ENCODE measurements at places on chromosomes 3 and 15.

GRCh38 chr3:19559724-19560442 is 374.1 kb downstream of the EFHB start:
- no peak for DNase-seq

GRCh38 chr3:54372232-54372631 is 249.9 kb downstream of the CACNA2D3 start:
- no peak for DNase-seq

GRCh38 chr15:86135041-86135440 is 55.4 kb downstream of the AGBL1 start:
- DNase-seq: no peak

DNA sequence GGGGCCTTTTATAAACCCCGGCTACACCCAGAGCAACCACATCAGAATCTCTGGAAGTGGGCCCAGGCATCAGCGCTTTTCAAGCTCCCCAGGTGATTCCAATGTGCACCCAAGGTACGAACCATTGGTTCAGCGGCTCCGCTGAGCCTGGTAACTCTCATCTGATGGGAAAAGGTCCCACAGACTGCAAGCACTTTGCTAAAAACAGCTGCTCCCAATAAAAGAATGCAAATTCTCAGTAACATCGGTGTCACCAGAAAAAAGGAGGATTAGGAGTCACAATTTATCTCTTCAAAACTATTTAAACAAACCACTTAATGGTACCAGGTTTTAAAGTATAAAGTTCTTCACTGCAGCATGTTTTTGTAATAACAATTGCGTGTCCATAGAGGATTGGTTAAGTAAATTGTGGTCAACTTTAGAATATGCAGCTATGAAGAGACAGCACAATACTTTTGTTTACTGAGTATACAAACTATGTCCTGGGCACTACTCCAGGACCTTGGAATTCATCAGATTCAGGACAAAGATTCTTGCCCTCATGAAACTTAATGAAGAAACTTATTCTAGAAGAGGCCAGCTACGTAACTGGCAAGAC is 660.7 kb upstream of the ADAMTS9 start:
- peak; percentile 80 for DNase-seq

GRCh38 chr15:63833021-63833696 is 589 bp downstream of the HERC1 start:
- DNase-seq: peak; percentile 51

GRCh38 chr3:5110337-5110736 is 11.8 kb upstream of the ARL8B start:
- DNase-seq: no peak

- DNase-seq: no peak
These were observed 40.5 kb upstream of the FRMD4B start for GRCh38 chr3:69426291-69426966.

DNA sequence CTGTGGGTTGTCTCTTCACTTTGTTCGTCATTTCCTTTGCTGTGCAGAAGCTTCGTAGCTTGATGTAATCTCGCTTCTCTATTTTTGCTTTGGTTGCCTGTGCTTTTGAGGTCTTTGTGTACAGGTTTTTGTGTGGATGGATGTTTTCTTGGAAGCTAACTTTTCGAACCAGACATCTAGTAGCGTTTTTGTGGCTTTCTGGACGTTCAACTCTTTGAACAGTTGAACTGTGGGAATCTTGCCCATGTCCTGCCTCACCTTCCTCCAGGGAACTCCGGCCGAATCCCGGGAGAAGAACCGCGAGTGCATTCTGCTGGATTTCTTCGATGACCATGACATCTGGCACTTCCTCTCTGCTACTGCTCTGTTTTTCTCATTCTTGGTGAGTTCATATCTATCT is 70.6 kb downstream of the USF3 start:
- no peak for DNase-seq

GRCh38 chr15:76993114-76993725 is 1.7 kb upstream of the PSTPIP1 start:
- DNase-seq: no peak

DNA sequence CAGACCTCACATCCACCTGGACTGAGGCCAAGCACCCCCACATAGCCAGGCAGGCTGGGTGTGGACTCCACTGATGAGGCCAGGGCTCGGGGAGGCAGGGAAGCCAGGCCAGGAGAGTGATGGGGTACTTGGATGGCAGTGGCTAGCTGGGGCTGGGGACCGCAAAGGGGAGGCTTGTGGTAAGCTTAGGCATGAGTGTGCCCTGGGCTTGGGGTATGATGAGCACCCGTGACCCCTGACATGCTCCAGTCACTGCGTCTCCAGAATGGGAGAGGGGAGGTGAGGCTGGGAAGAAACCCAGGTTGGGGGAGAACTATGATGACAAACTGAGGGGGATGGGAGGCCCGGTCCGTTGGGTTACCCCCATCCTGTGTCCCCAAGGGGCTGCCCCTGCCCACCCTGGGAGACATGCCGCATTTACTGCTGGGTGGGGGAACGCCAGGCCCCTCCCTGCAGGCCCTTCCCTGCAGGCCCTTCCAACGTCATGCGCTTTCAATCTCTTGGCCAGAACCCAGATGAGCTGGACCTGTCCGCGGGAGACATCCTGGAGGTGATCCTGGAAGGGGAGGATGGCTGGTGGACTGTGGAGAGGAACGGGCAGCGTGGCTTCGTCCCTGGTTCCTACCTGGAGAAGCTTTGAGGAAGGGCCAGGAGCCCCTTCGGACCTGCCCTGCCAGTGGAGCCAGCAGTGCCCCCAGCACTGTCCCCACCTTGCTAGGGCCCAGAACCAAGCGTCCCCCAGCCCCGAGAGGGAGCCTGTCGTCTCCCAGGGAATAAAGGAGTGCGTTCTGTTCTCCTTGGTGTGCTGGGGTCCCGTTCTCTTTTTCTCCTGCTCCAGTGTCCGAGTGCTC is 34.1 kb downstream of the TSPAN3 start:
- DNase-seq: no peak

DNA sequence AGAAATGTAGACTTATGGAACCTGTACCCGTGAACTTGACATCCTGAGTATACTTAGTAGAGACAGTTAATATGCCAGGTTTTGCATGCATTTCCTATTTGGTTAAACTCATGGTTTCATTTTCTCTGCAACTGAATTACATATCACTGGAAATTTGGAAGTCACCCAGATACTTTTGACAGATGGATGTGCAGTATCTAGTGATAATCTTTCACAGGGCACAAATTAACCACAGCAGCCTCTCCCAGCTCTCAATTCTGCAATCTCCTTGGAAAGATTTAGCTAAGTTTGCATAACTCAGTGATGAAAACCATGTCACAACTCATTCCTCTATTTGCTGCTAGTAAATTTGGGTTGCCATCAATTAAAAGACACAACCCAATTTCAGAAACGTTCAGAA is 162.3 kb upstream of the TPM1 start:
- DNase-seq: no peak

DNA sequence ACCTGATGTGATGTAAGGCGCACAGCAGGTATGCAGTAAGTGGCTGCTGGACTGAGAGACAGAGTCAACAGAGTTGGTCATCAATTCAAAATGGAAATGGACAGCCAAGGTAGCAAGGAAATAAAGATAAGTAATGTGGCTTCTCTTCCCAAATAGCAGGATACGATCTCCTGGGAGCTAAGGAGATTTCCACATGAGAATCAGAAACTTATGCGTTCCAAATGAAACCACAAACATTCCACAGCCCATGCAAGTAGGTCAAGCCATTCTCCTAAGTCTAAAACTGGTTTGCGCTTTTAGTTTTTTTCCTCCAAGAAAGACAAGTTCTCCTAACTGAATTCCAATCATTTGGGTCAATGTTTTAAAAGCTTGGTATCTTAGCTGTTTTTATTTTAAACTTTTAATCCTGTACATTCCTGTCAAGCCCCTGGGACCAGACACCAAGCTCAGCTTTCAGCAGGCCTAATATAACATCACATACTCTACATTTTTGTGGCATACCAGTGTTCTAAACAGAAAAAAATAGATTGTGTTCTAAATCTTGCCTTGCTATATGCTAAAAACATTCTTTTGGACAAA is 73.7 kb upstream of the TSPAN3 start:
- peak; percentile 100 for DNase-seq

DNA sequence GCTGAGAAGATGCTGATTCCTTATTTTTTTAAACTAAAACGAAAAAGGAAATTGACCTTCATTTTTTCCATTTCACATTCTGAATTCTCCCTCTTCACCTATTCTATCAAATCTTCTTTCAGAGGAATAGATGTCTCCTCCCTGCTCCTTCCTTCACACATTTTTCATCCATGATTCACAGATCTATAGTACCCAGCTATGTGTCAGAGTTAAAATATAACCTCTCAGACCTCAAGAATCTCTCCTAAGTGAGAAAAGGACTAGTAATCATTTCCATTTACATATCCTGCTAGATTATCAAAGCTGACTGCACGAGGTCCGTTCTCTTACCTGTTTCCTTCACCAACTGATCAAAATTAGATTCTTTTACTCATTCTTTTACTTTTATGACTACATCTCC is 1297.6 kb upstream of the ALCAM start:
- peak; percentile 66 for DNase-seq

DNA sequence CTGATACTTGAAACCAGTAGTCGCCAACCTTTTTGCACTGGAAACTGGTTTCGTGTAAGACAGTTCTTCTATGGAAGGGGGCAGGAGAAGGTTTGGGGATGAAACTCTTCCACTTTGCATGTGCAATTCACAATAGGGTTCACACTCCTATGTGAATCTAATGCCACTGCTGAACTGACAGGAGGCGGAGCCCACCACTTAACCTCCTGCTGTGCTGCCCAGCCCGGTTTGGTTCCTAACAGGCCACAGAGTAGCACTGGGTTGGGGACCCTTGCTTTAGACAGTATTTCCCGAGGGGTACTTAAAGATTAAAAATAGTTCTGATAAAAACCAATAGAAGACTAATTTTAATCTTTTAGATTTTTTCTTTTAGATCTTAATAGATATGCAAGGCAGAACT is 11.1 kb downstream of the TFG start:
- DNase-seq: no peak

DNA sequence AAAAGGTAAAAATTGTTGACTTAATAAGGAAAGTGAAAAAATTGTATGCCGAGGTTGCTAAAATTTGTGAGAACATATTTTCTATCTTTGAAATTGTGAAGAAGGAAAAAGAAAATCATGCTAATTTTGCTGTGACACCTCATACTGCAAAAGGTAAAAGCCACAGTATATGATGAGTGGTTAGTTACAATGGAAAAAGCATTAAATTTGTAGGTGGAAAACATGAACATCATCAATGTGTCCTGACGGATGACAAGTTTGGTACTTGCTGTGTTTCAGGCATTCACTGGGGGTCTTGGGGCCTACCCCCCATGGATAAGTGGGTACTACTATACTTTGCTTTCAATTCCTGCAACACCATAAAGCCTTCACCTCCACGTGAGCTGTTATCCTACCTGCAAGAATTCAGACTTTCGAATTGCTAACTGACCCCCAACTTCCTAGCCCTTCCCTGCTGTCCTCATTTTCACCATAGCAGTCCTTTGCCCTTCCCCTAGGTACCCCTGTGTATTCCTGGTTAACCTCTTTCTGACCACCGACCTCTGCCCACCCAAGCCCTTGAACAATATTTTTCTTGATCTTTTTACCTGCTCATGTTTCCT is 62.4 kb downstream of the RAB7A start:
- no peak for DNase-seq

Data from fibroblast of skin of back (primary cell).